ENCODE measurements at places on chromosomes 4 and X.

DNA sequence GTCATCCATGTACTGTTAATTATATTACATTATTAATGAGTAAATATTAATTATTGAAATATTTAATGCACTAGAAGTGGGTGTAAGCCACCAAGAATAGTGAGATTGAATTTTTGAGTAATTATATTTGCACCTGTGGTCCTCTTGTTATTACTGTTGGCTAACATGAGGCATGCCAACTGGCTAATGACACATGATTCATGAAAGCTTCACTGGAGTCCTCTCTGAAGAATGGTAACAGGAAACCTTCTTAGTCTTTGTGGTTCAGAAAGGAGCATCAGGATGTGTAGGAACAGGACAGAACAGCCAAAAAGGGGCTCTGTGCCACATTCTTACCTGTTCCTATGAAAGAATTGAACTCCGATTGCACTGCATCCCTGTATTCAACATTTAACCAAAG lies 65.2 kb downstream of the SLC4A4 start:
- DNase-seq = no peak

DNA sequence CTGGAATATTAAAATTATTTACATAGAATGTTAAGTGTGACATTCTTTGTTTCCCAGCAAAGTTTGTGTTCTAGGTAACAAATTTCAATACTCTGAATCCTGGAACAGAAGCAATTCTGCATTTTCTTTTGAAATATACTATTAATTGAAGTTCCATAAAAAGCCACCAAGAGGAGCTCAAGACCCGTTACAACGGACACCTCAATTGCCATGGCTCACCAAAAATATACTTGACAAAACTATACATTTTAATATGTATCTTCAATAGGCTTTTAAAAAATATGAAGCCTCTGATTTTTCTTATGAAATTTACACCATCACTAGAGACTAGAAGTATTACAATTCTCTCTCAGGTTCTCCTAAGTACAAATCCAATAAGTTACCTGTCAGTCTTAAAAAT lies 111.4 kb downstream of the NYX start:
- DNase-seq = no peak

DNA sequence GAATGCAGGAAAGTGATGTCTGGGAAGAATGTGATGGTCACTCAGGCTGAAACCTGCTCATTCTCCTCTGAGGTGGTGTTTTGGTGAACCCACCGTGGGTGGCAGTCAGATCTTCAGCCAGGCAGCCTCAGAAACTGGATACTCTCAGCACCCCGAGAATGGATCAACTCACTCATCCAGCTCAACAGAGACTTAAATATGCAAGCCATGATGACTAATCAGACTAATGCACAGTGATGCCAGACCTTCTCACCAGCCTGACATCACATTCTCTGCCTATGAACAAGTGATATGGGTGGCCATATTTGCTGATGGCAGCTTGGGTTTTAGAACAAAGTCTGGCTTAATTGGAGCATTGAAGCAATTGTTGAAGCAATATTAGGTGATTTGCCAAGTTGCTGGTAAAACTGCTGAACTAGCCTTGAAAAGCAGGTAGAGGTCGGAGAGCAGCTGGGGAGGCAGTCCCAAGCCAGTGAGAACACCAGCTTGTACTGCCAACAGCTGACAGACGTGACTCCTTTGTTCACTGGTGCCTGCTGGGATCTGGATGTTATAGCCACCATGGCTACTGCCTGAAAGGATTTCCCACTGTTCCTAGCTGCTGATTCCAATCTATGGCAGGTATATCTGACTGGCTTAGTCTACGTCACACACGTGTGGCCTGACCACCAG lies 608.1 kb downstream of the MID1IP1 start:
- DNase-seq = no peak

DNA sequence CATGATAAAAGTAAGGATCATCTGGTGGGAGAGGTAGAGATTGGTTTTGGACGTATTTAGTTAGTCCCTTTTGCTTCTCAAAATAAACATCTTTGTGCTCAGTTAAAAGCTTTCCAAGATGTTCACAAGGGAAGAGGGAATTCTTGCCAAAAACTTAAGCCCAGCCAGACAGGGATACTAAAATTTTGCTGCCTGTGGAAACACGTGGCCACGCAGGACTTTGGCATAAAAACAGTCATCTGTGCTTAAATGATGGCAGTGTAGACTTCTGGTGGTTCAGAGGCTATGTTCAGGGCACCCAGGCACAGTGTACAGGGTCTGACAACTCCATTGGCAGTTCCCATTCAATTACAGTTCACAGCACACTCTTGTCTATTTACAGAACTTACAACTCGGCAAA lies 93.2 kb upstream of the JADE1 start:
- DNase-seq = no peak

- DNase-seq = no peak
These were observed 71.3 kb upstream of the KIT start for GRCh38 chr4:54586320-54586955.

- DNase-seq = no peak
These were observed 25.4 kb upstream of the ACSL1 start for GRCh38 chr4:184851200-184851541.

DNA sequence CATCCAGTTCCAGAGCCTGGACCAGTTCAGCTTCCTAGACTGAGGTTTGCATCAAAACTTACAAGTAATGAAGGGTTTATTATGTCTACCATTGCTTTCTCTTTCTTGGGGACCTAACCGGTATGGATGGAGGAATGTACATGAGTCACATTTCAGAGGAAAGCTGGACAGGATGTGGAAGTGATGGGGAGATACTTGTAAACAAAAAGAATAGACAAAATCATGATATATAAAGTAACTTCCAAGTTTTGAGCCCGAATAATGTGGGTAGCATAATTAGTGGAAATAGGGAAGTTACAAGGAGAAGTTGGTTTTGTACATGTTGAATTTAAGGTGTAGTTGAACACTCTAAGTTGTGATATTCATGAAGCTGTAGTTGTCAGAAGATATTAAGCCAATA lies 15.0 kb downstream of the FNIP2 start:
- DNase-seq = no peak

DNA sequence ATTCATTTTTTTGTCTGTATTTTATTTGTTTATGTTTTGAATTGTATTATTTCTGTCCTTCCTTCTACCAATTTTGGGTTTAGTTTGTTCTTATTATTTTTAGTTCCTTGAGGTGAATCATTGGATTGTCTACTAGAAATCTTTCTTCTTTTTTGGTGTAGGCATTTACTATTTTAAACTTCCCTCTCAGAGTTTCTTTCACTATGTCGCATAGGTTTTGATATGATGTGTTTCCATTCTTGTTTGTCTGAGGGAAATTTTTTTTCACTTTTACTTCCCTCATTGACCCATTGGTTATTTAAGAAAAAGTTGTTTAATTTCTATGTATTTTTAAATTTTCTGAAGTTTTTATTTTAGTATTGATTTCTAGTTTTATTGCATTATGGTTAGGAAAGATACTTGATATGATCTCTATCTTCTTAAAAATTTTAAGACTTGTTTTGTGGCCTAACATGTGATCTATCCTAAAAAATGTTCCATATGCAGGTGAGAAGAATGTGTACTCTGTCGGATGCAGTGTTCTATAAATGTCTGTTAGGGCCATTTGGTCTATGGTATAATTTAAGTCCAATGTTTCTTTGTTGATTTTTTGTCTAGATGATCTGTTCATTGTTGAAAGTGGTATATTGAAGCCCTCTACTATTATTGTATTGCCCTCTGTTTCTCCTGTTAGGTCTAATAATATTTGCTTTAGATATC lies 68.8 kb downstream of the IL15 start:
- DNase-seq = no peak

DNA sequence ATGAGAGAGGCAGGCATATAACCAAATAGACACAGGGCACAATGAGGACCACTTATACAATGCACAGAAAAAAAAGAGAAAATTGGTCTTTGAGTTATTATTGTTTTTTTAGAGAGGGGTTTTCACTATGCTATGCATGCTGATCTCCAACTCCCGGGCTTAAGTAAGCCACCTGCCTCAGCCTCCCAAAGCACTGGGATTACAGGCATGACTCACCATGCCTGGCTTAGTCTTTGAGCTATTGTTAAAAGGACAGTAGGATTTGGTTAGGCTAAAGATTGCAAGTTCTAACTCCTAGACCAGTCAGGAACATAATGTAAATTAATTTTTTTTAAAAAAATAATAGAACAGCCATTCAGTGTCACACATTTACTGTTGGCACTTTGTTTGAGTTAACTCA lies 340.1 kb downstream of the GPAT3 start:
- DNase-seq = no peak

GRCh38 chr4:175330652-175331051 lies 412.5 kb downstream of the ADAM29 start:
- DNase-seq = no peak

DNA sequence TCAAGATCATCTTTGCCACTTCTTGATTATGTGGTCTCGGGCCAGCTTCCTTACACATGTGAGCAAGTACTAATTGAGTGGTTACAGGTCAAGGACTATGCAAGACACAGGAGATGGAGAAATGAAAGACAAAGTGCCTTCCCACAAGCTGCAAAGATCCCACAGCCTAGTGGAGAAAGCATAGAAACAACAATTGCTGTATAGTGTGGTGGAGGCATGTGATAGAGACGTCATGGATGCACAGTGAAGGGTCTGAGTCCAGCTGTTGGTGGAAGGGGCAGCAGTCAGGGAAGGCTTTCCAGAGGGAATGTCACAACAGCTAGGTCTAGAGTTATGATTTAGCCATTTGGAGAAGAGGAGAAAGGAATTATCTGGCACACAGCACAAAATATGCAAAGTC lies 210.6 kb downstream of the KDR start:
- DNase-seq = no peak

GRCh38 chr4:185128272-185129119 lies 14.6 kb upstream of the SLC25A4 start:
- no peak for DNase-seq

DNA sequence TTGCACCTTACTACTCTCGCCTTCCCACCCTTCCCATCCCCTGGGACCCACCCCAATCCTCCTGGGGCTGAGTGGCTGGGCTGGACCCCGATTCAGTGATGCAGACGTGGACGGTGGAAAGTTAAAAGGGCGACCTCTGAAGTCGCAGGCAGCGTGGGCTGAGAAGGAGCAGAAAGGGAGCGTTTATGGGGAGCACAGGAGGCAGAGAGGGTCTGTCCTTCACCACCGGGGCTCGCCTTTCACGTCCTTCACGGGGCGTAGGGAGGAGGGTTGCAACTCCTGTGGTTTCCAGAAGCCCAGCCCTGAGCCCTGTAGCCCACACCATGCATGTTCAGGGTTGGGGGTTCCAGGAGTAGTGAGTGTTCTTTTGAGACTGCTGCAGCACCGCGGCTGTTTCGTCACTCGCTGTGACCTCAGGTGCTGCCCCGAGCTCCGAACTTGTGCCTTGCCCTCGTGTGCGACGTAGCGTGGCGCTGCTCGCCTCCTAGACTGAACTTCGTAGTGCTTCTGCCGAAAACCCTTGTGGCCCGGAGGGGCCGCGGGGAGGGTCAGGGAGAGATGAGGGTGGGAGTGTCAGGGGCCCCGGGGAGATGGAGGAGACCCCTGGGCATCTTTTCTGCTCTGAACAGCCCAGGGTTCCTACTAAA lies 1.6 kb downstream of the NHS start:
- DNase-seq = no peak

- no peak for DNase-seq
These were observed 601.3 kb downstream of the SPRY1 start for GRCh38 chr4:123997776-123998449.

DNA sequence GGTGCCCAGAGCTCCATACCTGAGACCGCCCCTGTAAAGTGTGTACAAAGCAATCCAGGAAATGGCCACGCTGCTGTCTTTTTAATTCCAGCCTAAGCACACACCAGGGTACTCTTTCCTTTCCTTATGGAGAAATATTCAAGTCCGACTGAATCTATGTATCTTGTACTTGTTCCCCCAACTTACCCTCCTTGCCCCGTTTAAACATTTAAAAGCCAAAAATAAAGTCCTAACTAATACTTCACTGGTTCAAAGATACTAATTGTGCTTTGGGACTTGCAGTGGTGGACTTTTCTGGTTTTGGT lies 731 bp upstream of the AMMECR1 start:
- no peak for DNase-seq

GRCh38 chr4:72358483-72358882 lies 210.5 kb downstream of the ADAMTS3 start:
- no peak for DNase-seq

DNA sequence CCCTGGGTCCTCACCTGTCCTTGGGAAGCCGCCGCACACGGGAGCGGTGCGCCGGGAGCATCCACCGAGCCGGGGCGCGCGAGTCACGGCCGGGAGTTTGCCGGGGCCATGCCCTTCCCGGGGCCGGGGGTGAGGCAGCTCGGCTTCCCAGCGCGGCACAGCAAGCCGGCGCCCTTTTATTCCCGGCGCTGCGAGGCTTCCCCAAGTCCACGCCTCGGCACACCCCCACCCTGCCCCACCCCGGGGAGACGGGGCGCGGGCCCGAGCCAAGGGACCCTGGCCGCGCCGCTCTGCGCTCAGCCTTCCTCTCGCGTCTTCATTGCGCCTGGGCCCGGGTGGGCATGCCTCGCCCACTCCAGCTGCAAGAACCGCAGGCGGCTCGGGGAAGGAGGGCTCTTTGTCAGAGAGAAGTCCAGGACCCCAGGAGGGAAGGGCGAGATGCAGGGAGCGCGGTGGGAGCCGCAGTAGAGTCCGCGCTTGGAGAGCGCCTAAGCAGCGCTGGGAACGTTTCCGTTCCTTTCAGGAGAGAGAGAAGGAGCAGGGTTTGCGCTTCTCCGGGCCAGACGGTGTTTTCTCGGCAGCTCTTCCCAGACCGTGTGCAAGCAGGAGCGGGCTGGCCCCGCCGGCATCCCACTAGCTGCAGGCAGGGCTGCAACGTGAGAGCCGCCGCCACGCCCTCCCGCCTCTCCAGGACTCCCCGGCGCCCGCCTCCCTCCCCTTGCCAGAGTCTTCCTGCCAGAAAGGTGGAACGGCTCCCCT lies at the start of gene MXRA5:
Gene MXRA5, minus strand, starts transcription at position 152 of the 759 bp plus-strand sequence. CDS start 2,819 bp downstream, outside the sequence.
- DNase-seq = no peak

GRCh38 chr4:177771645-177772044 lies 329.4 kb upstream of the AGA start:
- DNase-seq = no peak

GRCh38 chr4:56271131-56271530 lies 116.2 kb downstream of the AASDH start:
- no peak for DNase-seq

DNA sequence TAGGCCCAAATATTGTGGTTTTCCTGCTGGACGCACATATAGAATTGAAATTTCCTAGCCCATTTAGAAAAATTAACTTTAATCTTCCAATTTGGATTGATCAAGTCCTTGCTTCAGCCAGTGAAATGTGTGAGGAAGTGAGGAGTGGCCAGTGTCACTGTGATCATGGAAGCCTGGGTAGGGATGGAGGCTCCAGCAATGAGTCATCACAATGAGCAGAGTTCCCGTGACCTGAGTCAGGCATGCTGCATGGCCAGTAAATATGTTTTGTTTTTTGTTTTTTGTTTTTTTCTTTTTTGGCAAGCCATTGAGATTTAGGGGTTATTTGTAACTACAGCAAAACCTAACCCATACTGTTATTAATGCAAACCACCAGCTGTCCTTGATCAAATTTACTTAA lies 52.1 kb downstream of the IDS start:
- DNase-seq = no peak

GRCh38 chr4:53060278-53060677 lies 198.2 kb downstream of the RASL11B start:
- no peak for DNase-seq

- DNase-seq = no peak
These were observed 107.2 kb upstream of the KIT start for GRCh38 chr4:54550395-54551171.
